T-helper 1 cell (primary cell): ENCODE measurements at places on chromosomes 13 and 19.

DNA sequence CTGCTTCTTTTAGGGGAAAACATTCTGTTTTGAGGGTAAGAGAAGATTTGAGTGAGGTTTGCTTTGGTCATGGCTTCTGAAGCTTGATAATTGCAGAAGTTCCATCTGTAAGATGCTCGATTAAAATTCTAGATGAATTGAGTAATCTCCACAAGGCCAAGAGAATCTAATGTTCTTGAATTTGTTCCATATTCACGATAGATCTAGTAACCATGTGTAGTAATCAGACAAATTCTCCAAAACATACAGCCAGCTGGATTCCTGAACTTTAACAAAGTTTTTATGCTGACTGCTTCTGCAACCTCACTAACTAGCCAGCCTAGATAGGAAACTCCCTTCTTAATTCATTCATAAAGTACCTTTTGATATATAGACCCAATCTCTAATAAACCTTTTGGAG lies 92.7 kb downstream of the COL4A2 start:
- no peak for DNase-seq

DNA sequence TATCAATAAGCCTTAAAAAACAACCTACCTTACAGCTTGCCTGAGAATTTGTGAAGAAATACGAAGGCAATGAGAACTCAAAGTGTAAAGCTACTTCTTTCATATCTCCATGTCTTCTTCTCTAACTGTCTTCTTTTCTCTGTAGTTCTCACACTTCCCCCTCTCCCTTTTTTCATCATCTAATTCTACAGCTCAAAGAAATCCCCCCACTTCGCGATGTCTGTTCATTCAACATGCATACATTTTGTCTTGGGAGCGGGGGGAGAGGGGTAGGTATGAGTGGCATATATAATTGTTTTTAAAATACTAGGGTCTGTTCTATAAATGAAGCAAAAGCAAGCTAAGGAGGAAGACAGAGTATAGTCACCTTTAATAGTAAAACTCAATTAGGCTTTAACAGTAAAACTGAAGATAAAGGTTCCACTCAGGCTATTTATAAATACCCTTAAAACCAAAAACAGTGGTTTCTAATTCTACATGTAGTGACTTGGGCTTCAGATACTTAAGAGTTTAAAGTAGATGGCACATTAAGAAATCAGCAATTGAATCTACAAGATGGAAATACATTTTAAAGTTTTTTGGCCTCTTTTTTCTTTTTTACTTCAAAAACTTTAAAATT lies 106.9 kb downstream of the KLF12 start:
- DNase-seq: no peak

DNA sequence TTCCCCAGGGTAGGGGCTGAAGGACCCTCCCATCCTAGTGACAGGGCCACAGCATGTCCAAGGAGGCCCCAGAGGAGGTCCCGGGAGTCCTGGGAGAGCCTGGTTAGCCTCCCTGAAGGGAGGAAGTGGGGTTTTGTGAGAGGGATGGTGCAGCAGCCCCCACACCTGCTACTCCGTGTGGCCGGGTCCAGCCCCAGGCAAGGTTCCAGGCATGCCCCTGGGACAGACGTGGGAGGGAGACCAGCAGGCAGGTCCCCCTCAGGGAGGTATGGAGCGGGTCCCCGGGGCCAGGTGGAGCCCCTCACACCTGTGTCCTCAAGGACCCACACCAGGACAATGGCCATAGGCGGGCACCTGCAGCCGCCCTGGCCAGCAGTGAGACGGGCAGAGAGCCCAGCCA lies 1.9 kb upstream of the F7 start:
- no peak for DNase-seq

DNA sequence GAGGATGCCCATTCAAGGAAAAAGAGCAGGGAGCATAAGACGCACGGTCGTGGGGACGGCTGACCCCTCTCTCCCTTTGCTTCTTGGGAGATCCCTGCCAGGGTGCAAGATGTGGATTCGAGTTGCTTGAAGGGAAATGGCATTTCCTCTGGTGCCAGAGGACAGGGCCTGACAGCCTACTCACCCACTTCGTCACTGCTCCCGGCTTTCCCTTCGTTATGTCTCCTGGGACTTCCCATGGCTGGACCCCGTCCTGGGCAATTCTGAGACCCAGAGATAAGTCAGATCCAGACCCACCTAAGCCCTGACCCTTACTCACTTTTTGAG lies 1.2 kb downstream of the TBC1D17 start:
- DNase-seq: no peak

DNA sequence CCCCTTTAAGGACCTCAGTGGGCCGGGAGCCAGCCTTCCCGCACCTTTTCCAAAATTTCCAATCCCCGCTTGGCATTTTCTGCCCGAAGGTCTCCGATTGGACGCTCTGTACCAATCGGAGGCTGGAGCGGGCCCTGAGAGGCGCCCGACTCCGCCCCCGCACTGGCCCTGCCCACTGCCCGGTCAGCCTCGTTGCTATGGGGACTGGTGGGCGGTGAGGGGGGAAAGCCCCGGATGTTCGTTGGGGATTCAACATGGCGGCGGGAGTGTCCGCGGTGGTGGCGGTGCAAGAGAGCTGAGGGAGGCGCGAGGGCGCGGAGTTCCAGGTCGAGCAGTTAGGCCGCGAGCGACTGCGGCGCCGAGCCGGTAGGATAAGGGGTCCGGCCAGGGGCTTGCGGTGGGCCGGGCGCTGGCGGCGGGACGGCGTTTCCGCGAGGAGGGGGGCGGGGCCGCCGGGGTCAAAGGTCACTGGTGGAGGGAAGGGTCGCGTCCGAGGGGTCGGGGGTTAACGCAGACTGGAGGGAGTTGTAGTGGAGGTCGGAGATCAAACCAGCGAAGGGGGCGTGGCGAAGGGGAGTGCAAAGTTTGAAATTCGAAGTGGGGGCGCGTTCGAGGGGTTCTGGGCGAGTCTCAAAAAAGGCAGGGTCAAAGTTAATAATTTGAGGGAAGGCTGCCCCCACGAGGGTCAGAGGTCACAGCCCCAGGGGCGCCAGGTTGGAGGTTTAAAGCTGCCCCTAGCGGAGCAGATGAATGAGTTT lies at the start of gene PAK4:
TSS of gene PAK4 (plus strand) at position 233 of the 758 bp plus-strand sequence. CDS start 43,768 bp downstream, outside the sequence.
- DNase-seq: peak; percentile 97

GRCh38 chr19:31178833-31179470 lies 170.3 kb downstream of the TSHZ3 start:
- DNase-seq: no peak

DNA sequence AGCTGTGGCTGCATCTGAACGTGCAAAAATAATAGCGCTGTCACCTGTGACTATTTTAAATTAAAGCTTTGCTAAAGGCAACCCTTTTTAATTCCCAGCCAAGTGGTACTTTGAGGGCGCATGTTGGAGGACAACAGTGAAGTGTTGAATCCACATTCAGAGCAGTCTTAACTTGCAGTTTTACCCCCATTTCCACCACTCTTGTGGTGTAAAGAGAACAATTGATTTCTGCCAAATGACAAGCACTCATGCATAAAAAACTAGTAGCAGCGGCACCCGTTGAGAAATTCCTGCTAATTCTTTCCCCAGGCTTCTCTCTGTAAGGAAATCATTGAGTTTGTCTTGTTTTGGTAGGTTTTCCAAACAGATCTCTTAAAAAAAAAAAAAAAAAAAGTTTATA lies 1033.3 kb downstream of the EFNB2 start:
- no peak for DNase-seq

GRCh38 chr13:42834946-42835345 lies 53.6 kb downstream of the FAM216B start:
- DNase-seq: no peak

DNA sequence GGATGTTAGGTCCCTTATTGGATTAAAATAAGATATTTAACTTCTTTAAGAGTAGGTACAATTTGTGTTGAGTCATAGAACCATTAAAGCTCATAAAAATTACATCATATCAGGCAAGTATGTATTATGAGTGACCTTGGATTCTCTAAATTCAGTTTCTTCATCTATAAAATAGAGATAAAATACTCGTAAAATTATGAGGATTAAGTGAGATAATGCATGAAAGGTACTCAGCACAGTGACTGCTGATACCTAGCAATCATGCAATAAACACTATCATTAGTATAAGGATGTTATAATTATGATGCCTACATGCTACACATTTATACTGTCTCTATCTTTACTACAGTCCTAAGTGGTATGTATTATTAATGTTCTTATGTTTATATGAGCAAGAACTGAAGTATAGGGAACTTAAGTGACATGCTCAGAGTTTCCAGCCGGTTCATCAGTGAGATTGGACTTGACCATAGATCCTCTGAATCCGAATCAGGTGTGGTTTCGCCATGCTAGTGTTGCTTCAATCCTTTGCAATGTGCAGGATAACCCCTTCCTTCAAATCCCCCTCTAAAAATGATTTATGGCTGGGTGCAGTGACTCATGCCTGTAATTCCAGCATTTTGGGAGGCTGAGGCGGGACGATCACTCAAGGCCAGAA lies 22.9 kb upstream of the FRY start:
- no peak for DNase-seq

DNA sequence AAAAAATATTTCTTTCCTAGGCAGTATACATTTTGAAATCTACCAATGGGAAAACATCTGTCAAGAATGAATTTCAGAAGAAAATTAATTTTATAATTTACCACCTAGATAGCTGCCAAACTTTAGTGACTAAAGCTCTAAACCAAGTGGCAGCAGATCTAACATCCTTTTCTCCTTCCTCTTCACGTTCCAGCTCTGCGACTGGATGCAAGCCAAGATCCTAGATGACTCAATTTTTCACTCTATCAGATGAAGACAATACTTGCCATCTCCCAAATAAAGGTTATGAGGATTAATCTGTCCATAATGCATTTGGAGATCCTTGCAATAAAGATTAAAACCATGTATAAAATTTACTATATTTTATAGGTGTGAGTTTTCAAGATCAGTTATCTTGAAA lies 66.7 kb upstream of the MIR17HG start:
- DNase-seq: no peak

DNA sequence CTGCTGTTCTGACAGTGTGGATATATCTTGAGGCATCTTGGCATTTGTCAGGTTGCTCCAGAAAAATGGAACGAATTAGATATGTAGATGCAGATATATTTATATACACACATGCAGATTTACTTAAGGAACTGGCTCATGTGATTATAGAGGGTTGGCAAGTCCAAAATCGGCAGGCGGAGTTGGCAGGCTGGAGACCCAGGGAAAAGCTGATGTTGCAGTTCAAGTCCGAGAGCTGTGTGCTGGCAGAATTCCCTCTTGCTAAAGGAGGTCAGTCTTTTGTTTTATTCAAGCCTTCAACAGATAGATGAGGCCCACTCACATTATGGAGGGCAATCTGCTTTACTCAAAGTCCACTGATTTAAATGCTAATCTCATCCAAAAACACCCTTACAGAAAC lies 24.4 kb upstream of the CSNK1A1L start:
- DNase-seq: no peak

DNA sequence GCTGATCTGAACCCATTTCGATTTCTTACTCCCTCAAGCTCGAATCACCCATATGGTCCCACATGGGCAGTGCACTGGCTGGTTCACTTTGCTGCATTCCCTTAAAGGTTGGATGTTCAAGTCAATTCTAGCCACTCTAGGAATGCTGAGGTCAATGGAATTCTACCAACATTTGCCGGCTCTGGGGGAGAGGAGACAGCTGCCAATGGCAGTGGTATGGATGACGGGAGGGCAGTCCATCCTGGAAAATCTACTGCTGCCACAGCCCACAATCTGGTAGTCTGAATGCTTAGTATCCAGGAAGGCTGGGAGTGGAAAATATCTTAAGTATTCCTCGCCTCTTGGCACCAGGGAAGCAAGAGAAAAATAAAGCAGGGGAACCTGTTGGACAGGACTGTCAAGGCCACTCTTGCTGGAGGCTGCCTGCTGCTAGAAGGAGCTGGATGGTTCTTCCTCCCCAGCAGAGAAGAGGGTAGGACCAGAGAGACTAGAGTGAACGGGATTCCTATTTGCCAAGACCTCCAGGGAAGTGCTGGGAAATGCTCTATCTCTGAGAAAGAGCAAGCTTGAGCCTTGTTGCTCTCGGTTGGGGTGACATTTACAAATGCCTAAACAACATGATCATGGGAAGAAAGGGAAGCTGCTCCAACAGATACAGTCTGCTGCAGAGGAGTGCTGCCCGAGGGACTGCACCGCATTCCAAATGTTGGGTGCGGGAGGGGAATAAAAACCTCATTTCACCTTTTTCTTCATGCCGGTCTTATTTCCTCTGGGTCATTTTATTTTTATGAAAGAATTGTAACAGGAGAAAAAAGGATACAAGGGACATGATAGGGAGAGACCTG lies 20.7 kb upstream of the HMGB1 start:
- DNase-seq: no peak

GRCh38 chr13:51581148-51581820 lies 3.0 kb upstream of the WDFY2 start:
- no peak for DNase-seq

DNA sequence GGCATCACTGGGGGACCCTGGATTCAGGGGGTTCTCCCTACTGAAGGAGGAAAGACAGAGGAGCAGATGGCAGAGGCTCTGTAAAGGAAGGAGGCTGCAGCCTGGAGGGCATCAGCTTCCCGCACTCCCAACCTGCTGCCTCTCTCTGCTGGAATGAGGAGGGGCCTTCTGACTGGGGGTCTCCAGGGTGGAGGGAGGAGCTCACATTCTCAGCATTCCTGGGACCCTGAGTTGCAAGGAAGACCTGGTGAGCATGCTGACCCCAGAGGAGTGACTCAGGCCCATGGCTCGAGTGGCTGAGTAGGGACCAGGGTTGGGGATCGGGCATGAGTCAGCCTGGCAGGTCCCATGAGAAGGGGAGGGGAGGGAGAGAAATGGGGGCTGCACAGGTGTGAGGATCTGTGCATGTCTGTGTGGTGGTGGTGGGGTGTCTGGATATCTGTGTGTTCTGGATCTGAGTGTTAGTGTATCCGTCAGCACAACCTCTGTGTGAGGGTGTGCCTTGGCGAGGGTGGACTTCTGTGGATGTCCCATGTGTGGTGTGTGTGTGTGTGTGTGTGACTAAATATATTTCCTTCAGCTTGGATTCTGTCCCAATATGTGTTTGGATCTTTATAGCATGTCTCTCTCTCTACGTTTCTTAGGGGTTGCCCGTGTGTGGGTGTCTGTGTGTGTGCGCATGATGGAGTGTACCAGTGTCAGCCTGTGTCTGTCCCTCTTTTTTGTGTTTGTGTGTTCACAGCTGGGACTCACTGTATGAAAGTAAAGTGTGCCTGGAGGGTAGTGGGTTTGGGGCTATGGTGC lies 4.6 kb downstream of the AXL start:
- no peak for DNase-seq

GRCh38 chr13:98807774-98808173 lies 55.3 kb upstream of the SLC15A1 start:
- DNase-seq: no peak
